Astrocyte of the spinal cord (primary cell): ENCODE measurements at places on chromosomes 4 and X.
A peak's percentile ranks its signal among the peaks of the same experiment; 100 is the strongest.

DNA sequence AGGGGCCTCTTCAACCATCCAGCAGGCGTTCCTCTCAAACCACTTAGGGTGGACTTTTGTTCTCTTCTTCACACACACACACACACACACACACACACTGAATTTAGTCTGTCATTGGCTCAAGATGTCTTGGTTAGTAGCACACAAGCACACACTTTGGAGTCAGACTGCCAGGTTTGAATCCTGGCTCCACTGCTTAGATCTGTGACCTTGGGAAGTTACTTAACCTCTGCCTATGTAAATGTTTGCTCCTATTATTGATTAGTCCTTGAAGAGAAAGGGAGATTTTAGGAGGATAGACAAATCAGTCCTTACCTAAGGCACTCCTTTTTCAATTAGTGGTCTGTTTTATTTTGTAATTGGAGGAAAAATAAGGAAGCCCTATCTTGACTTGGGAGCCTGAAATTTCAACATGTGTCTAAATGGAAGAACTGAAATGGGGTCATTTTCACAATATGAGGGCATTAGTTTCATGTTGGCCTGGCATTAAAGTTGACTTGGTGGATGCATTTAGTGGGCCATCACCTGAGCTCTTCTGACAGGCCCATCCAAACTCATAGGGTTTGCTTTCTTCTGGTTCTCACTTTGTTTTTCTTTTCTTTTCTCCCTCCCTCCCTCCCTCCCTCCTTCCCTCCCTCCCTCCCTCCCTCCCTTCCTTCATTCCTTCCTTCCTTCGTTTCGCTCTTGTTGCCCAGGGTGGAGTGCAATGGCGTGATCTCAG, 13.3 kb upstream of the TMEM131L start:
- DNase-seq = no peak

DNA sequence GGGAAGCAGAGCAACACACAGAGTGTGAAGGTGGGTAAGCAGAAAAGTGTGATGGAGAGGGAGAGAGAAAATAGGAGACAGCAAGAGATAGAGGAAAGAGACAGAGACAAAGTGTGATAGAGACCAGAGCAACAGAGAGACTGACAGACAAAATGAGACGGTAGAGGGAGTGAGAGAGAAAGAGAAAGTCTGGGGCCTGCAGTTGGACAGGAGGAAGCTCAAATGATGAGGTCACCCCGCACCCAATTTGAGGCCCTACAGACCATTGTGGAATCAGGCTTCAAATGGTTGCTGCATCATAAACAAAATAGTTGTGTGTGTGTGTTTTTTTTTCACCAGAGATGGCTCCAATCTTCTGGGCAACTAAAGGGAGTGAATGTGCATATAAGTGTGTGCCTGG, 48.0 kb upstream of the ARHGAP36 start:
- no peak for DNase-seq

- DNase-seq = no peak
Measured at GRCh38 chr4:37830640-37831039, 4.2 kb downstream of the PGM2 start.

GRCh38 chr4:4524364-4524763, 17.5 kb downstream of the STX18 start:
- DNase-seq = no peak

- peak; percentile 33 for DNase-seq
Measured at GRCh38 chr4:82097504-82097903, 276.3 kb downstream of the HNRNPD start.

GRCh38 chrX:38220024-38220414, 652 bp downstream of the SRPX start:
- DNase-seq = peak; percentile 53

DNA sequence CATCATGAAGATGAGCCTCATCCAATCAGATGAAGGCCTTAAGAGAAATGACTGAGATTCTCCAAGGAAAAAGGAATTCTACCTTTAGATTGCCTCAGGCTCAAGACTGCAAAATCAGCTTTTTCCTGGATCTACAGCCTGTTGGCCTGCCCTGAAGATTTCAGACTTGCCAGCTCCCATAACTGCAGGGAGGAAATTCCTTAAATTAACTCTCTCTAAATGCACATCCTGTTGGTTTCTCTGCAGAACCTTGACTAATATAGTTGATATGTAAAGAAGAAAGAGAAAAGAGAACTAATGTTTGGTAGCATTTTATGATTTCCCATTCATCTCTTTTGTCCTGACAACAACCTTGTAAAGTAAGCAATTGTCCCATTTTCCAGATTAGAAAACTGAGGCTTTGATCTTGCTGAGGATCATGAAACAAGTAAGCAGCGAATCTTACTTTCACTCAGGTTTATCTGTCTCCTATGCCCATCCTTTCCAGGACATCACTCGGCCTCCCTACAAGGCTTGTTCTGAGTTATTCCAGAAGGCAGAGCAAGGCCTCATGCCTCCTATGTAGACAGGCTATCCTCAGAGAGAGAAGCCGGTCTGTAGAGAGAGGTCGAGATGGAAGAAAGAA, 115.0 kb upstream of the LDB2 start:
- peak; percentile 61 for DNase-seq
